ENCODE measurements at places on chromosomes 5 and 9.

DNA sequence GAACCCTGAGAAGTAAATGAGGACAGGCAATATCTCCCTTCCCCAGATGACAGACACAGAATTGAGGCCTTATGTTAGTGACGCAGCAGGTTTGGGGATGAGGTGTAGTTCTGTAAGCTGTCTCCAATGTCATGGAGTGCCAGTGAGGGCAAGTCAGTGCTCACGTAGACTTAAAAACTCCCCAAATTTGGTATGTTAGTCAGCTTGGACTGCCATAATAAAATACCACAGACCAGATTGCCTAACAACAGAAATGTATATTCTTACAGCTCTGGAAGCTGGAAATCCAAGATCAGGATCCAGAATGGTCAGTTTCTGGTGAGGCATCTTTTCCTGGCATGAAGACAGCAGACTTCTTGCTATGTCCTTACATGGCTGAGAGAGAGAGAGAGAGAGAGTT, 14.9 kb downstream of the FOXI1 start:
- DNase-seq: no peak

GRCh38 chr9:27118916-27119315, 9.9 kb downstream of the TEK start:
- DNase-seq: no peak

DNA sequence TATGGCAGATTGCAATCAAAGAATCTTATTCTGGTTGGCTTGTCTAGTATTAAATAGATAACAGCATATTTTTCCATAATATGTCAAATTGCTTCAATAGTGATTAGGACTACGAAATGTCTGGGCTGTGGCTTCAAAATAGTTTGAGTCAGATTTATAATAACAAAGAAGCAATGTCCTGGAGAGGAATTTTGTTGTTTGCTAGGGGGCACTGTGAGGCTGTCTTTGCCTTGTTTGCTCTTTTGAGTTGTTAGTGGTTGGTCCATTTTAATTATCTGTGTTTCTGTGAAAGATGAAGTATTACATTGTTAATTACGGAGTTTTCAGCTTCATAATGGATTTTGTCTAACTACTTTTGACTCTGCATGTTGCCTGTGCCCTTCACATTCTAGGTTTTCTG, 713.6 kb downstream of the TLE4 start:
- DNase-seq: no peak

DNA sequence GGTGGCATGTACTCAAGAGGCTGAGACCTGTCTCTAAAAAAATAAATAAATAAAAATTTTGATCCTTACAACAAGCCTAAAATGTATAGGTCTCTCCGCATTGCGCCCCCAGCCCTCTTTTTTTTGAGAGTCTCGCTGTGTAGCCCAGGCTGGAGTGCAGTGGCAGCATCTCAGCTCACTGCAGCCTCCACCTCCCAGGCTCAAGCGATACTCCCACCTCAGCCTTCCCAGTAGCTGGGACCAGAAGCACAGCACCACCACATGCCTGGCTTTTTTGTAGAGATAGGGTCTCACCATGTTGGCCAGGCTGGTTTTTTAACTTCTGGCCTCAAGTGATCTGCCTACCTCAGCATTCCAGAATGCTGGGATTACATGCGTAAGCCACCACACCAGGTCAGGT, 2.2 kb upstream of the GARIN3 start:
- no peak for DNase-seq

DNA sequence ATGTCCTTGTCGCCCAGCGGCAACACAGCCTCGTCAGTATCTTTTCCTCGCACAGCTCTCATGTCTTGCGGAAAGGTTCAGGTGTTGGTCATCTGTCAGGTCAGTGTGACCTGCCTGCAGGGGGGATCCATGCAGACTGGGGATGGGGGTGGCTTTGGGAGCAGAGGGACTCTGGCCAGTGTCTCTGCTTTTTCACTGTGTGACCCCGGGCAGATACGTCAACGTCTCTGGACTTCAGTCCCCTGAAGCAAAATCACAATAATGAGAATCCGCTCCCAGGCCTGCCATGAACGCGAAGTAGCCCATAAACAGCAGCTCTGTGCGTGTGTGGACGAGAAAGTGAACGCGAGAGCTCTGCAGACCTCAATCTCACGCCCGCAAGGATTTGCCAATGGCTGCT, 75.7 kb upstream of the FCN1 start:
- no peak for DNase-seq
